Activated CD4-positive, alpha-beta memory T cell treated with anti-CD3 and anti-CD28 coated beads, Interleukin-2, amount 10 ng/mL, durations not matched to agents 7 days and 5 days (primary cell): ENCODE measurements at places on chromosomes 4 and X. TPM values are rescaled to one million over a fixed set of nuclear protein-coding genes. Genes with fewer than 3 reads are reported as not detected.

GRCh38 chr4:167581449-167581965 is 347.2 kb upstream of the SPOCK3 start:
- DNase-seq = no peak

DNA sequence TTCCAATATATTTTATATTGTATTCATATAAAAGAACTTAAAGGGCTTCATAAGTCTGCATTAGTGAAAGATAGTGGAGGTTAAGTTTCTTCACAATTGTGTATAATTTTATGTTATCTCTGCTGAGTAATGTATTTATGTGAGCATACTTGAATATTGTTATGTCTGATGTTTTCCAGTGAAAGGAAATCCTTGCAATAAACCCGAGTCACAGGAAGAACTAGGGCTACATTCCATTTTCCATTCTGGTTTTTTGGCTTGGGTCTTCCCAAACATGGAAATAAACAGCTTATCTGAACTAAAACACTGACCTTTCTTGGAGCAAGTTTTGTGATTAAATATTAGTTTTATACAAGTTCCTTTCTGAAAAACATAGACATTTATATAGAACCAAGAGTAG is 231.3 kb upstream of the GPRIN3 start:
- no peak for DNase-seq

- no peak for DNase-seq
Observed at GRCh38 chr4:57044279-57044678, 65.6 kb downstream of the POLR2B start.

WDR45 gene
- 58.7 TPM for total RNA-seq

KLF8 gene
- total RNA-seq = 14.5 TPM

CSN1S1 gene
- total RNA-seq = not detected

GRCh38 chr4:108607079-108607815 is 13.1 kb upstream of the RPL34 start:
- DNase-seq = no peak

PCDH7 gene
- total RNA-seq = not detected

CTAG1A gene
- not detected for total RNA-seq

DNA sequence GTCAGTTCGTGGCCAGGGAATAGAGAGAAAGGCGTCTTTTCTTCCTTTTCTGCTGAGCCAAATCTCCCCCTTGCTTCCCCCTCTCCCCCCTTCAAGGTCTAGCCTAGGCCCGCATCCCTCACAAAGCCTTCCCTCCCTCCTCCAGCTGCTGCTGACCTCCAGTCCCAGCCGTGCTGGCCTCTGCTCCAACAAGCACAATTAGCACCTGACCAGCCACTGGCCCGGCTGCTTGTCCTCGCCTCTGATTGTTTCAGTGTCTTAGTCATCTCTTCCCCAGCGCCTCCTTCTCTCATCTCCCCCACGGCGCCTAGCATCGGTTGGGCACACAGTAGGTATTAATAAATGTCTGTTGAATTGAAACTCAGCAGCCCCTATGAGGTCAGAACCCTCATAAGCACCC is 4.2 kb downstream of the ELF4 start:
- DNase-seq = no peak

GRCh38 chr4:55754754-55755350 is 64.7 kb upstream of the EXOC1L start:
- no peak for DNase-seq

GRCh38 chr4:73904491-73904890 is 35.3 kb downstream of the CXCL1 start:
- no peak for DNase-seq

VSIG4 gene
- total RNA-seq = not detected

SORCS2 gene
- 0.18 TPM for total RNA-seq

GRCh38 chr4:125681240-125681639 is 366.5 kb downstream of the FAT4 start:
- DNase-seq = no peak

- no peak for DNase-seq
Observed at GRCh38 chr4:156615066-156615531, 356.5 kb downstream of the PDGFC start.

GRCh38 chrX:1537031-1537715 is at the start of gene P2RY8:
Gene P2RY8 (minus strand): TSS chrX:1537185. CDS start chrX:1466558, 70,627 bp downstream.
- DNase-seq = peak; percentile 87

DNA sequence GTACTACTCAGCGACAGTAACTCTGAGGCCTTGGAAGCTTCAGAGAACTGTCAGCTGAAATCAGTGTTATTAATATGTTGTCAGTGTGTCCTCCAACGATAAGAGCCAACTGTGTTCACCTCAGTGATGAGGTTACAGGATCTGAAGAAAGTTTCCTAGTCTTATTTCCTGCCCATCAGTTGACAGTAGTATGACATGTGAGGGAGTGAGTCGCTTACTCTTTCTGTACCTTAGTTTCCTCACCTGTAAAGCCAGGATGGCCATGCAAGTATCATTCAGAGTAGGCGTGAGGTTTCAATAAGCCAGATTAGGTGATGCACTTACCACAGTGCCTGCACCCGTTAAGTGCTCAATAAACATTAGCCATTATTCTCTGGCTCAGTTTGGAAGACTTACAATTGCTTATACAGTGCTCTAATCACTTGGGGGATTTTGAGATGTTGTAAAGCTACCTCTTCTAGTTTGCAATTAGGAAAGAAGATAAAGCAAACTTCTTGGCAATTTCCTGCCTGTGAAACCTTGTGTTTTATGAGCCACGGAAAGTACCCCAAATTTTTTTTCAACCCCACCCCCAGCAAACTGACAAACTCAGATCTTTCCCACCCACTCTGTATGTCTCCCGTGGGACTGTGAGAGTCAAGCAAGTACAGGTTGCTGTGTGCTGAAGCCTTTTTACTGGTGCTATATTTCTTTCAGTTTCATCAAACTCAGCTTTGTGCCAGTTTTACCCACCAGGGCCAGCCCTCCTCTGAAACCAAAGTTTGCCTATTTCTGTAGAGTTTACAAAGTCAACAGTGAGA is 62.2 kb downstream of the ANXA3 start:
- no peak for DNase-seq

DNA sequence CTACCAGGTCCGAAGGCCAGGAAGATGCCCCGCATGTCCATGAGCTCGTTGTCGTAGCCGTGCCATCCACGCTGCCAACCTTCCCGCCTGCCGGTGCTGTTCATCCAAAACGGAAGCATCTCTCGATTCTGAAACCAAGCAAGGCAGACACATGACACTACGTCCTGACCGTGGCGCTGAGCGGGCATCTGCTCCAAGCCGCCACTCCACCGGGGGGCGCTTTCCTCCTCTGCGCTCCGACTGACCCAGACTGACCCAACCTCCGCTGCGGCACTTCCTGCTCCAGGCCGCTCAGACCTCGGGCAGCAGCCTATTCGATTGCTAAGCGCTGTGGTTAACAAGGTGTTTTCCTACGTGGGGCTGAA is 120.5 kb downstream of the ENPP6 start:
- DNase-seq = peak; percentile 35

DNA sequence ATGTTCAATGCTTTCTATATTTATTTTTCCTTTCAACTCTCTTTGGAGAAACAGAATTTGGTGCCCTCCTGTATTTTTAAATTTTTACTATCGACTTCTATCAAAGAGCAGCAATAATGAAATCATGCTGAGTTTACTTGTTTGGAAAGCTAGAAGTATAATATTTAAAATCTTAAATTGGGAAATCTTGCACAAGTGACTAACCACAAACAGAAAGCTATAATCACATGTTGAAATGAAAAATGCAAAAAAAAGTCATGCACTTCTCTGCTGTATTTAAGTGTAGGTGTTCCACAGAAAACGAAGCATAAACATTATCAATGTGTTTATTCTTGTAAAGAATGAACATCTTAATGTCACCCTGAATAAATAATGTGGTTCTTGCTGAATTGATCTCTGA is 306.1 kb downstream of the PCDH18 start:
- DNase-seq = no peak

NAP1L2 gene
- 2.8 TPM for total RNA-seq

GRCh38 chr4:106583567-106583966 is 215.0 kb upstream of the GIMD1 start:
- no peak for DNase-seq

SPANXD gene
- total RNA-seq = not detected

LRIT3 gene
- total RNA-seq = 0.10 TPM

DNA sequence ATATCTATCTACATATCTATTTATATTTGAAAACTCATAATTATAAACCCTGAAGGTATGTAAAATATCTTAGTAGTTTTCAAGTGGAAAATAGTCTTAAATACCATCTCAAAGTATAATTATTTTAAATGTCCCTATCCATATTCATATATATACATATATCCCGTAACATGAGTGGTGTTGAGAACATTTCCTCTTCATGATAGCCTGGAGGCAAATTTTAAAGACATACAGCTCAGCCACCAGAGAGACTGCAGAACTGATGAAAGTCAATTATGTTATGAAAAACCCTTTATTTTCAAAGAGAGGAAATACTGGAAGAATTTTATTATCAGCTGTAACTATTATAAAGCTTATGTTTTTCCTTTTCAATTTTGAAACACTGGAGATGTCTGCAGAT is 1806.7 kb upstream of the PCDH7 start:
- DNase-seq = no peak

DNA sequence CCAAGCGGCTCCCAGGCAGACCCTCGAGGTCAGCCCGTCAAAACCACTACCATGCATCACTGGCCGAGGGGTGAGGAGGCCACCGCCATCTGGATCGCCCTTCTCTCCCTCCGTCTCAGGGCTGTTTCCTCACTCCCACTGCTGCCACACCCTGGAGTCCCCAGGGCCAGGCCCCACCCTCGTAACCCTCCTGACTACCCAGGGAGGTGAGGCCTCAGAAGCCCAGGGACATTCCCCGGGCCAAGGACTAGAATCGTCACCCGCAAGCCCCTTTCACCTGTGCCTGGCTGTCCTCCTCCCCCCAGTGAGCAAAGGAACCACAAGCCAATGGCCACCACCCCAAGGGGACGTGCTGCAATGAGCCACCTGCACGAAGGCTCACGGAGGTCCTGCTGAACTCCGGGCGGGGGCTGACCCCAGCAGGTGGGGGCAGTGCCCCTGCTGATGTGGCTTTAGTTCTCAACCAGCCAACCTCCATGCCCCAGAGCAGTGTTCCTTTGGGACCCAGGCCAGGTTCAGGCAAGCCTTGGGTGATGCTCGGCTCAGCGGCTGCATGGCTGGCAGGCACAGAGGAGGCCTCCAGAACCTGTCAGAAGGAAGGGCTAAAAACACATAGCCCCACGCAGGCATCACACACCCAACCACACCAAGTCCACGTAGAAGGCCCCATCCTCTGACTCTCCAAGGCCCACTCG is 23.8 kb downstream of the PPP2R2C start:
- no peak for DNase-seq
